Right lung (tissue), 10 donors: ENCODE measurements at places on chromosomes 7 and 10. TPM values are rescaled to one million over a fixed set of nuclear protein-coding genes. Genes with fewer than 3 reads are reported as not detected.
A peak's percentile ranks its signal among the peaks of the same experiment; 100 is the strongest.

DNA sequence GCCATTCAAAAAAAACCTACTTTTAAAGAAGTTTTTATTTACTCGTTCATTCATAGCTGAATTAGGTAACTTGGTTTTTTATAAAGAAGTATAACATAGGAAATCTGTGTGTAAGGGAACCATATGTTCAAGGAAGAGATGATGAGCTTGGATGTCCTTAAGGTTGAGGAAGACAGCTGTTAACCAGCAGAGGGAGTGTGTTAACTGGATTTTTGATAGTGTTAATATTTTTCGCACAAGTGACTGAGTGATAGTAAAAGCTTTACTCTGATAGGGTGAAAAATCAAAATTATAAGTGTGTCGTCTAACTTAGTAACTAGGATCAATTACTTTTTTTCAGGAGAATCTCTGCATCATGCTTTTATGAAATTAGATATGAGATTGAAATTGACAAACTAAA, 134.7 kb downstream of the ARL5B start:
- peak; percentile 27 for DNase-seq

DNA sequence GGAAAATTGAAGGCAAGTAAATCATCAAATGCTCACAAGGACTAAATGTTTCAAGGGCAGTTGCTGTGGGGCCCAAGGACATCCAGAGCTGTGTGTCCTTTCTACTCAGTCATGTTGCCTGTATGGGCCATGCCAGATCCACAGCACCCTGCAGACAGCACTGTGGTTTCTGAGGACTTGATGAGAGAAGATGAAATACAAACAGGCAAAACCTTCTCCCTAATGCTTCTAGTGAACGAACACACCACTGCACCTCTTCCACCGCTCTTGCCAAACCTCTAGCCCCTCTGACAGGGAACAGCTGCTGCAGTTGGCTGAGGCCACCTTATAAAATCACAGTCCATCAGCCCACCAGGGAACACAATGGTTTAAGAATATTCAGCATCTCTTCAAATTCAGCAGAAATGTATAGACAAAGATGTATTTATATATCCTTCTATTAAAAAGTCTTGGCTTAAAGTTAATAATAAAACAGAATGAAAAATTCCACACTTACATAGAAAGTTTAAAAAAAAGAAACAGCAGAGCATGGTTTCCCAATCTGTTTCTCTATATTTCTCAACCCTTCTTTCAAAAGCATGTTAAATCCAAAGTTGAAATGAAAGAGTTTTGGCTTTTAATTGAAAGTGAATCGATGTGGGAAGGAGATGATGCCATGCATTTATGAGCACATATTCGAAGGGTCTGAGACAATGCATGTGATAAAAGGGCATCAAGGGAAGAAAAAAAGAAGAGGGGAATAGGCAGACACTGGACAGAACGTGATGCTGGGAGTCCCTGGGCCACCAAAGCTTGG, 14.0 kb downstream of the CYP3A7 start:
- DNase-seq: peak; percentile 41

DNA sequence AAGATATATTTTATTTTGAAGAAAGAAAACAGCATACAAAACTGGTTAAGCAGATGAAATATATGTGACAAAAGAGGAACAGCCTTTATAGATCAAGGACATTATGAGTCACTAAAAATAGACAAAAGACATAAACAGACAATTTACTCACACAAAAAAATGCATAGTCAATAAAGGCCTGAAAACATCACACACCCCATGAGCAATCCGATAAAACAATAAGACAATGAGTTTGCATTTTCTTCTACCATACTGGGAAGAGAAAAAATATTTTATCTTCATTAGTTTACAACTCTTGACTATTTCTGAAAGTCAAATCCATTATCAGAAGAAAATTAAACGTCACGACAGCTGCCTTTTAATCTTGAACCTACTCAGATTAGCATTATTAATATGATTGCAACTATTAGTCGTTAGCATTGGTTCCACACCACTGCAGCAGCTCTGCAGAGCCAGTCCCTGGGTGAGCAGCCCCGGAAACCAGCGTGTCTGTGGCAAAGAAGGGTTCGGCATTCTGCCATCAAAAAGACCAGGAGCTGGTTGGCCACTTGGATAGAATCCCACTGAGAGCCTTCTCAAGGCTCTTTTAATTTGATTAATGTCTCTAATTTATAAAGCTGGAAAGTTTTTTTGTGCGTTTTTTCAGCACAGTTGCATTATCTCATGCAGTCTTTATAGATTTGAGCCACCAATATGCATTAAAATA, 305.4 kb upstream of the SHH start:
- no peak for DNase-seq

GRCh38 chr10:71075759-71076472, 136.5 kb upstream of the UNC5B start:
- no peak for DNase-seq

GRCh38 chr7:123645516-123645915, 10.2 kb upstream of the LMOD2 start:
- DNase-seq: no peak

DNA sequence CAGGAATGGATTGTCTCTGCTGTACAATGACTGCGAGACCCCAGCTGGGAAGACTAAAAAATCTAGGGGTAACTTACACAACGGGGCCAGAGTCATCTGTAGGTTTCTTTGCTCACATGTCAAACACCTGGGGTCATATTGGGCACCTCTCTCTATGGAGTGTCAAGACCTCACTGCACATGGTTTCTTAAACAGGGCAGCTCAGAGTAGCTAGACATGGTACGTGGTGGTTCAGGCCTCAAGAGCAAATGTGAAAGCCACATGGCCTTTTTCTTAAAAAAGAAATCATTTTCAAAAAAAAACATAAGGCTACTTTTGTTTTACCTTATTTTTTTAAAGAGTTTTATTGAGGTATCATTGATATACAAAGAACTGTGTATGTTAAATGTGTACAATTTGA, 162.2 kb upstream of the ITGB1 start:
- DNase-seq: no peak

- DNase-seq: no peak
These were observed 13.0 kb upstream of the VIPR2 start for GRCh38 chr7:159157714-159158113.

- DNase-seq: peak; percentile 7
These were observed 426.5 kb upstream of the AKR1E2 start for GRCh38 chr10:4399556-4399955.

DNA sequence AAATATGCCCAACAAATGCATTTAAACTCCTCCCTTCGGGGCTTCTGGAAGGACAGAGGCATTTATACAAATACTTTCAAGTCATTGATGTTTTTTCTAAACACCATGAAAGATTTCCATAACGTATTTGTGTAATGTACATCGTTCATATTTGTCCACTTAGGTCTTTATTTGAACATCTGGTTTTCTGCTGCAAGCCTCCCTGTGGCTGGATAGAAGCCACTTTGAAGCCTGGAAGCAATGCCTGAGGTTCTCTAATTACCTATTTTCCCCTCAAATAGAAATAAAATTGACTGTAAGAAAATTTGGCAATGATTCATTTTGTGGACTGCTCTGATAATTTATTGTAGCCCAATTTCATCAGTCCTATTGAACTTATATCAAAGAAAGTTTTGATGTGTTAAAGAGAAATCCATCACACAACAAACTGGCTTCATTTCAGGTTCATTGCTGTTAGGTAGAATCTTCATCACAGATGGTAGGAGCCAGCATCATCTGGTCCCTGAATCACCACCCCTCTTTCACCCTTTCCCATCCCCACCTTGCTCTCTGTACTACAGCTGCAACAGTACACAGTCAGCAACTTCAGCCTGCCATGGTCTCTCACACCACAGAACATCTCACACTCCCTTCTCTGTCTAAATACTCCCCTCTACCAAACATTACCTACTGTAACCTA, 186.0 kb upstream of the MGMT start:
- DNase-seq: no peak

DNA sequence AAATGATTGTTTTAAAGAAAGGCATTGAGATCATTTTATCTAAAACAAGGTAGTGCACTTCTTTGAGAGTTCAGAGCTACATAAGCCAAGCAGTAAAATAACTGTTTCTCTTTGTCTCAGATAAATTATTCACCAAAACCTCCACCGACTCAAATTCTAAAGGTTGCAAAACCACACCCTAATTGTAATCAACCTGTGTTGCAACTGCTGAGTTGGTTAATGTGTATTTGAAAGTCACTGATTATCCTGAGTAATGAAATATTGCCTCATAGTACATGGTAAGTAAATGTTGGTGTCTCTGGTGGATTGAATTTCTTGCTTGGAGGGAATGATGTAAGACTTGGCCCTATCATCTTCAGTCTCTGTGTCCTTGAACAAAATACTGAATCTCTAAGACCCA, 35.9 kb upstream of the CYP2C9 start:
- no peak for DNase-seq

DNA sequence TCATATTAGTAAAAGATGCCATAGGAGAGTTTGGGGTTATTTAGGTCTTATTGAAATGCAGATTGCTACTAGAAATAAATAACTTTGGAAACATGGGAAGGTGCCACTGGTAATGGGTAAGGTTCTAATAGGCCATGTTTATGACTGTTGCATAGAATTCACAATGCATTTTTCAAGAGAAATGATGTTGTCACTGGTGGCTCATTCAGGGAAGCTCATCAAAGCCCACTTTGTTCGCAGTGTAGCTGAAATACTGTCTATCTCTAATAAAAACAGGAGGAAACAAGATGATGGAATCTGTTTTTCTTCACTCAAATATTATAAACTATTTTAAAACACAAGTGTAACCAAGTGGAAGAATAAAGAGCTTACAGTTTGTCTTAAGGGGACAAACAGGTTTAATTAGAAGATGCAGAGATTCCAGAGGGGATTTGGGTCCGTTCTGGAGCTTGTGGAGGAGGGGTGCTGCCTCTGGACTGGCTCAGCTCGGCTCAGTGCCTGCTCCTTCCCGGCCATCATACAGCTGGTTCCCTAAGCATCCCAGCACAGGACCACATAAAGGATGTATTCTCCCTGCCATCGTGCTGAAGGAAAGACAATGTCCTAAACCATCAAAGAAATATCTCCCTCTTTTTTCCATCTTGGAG, 20.4 kb downstream of the OPALIN start:
- no peak for DNase-seq

GRCh38 chr7:2530071-2530987, 10.8 kb downstream of the LFNG start:
- DNase-seq: no peak

- DNase-seq: no peak
These were observed 7.0 kb upstream of the DNAJC1 start for GRCh38 chr10:22010539-22010938.

GRCh38 chr10:88233870-88234269, 349.2 kb downstream of the RNLS start:
- DNase-seq: no peak

DNA sequence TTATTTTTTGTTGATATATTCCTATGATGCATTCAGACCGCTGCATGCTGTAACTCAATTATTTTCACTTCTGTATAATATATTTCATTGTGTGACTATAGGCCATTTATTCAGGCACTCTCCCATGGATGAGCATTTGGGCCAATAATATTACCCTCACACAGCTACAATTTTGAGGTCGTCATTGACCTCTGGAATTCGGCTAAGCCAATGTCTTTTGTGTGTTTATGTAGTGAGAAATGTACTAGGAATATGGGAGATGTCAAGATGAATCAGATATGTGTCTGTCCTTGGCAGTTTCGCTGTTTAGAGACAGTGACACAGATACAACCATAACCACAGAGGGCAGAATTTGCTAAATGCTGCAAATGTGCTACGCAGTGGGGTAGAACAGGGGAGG, 474.2 kb downstream of the ADRA2A start:
- no peak for DNase-seq

- DNase-seq: no peak
These were observed 7.3 kb downstream of the DMTF1 start for GRCh38 chr7:87159538-87159937.

- DNase-seq: no peak
These were observed 275.8 kb downstream of the DIP2C start for GRCh38 chr10:413662-414071.

DNA sequence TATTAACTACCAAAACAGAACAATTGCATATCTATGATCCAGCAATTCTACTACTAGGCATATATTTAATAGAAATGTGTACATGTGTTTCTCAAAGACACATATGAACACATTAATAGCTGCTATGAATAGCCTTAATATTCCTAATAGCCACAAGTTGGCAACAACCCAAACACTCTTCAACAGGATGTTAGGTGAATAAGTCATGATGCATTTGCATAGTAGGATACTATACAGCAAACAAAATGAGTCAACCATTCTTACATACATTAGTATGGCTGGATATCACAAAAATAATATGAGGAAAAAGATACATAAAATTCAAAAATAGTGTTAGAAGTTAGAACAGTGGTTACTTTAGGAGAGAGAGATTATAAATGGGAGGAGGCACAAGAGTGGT, 26.8 kb upstream of the ZNF746 start:
- DNase-seq: no peak

- DNase-seq: no peak
These were observed 4.3 kb downstream of the DDC start for GRCh38 chr7:50560865-50561351.

GRCh38 chr10:127947211-127947610, 40.3 kb downstream of the PTPRE start:
- no peak for DNase-seq

- DNase-seq: peak; percentile 42
These were observed 627 bp downstream of the DUSP5 start for GRCh38 chr10:110498087-110498981.

GRCh38 chr7:66206934-66207240, 1.8 kb downstream of the TPST1 start:
- no peak for DNase-seq

- no peak for DNase-seq
These were observed 176.2 kb downstream of the MGMT start for GRCh38 chr10:129643266-129643665.

GRCh38 chr7:25727876-25728275, 424.1 kb upstream of the NFE2L3 start:
- DNase-seq: no peak

GRCh38 chr10:112299456-112299855, 16.3 kb downstream of the TECTB start:
- no peak for DNase-seq

The GDF10 gene
- polyA plus RNA-seq: 101 TPM

The GRID2IP gene
- polyA plus RNA-seq: 1.3 TPM

The PILRA gene
- polyA plus RNA-seq: 3.2 TPM

The TCF7L2 gene
- 42.9 TPM for polyA plus RNA-seq

The H2BK1 gene
- not detected for polyA plus RNA-seq

The OPN4 gene
- polyA plus RNA-seq: not detected

The AGBL3 gene
- polyA plus RNA-seq: 16.0 TPM

The SEMA3E gene
- polyA plus RNA-seq: 36.3 TPM

The HABP2 gene
- polyA plus RNA-seq: 0.15 TPM

The GDF2 gene
- 0.28 TPM for polyA plus RNA-seq

The SLC29A4 gene
- 33.3 TPM for polyA plus RNA-seq

The PITX3 gene
- 0.21 TPM for polyA plus RNA-seq

The NUTM2E gene
- 0.52 TPM for polyA plus RNA-seq

The CHN2 gene
- 4.0 TPM for polyA plus RNA-seq
